ENCODE measurements at places on chromosomes 5 and 9. TPM values are rescaled to one million over a fixed set of nuclear protein-coding genes. Genes with fewer than 3 reads are reported as not detected.

Gene GGTA1
- not detected for total RNA-seq

Gene SNAPC4
- 15.0 TPM for total RNA-seq

Gene ZDHHC11B
- 0.29 TPM for total RNA-seq

Gene SMIM27
- 8.7 TPM for total RNA-seq

Gene ZNF354C
- 3.1 TPM for total RNA-seq

Gene PTGR1
- total RNA-seq: 82.3 TPM

Gene IFNE
- total RNA-seq: not detected

Gene IFNA21
- not detected for total RNA-seq

DNA sequence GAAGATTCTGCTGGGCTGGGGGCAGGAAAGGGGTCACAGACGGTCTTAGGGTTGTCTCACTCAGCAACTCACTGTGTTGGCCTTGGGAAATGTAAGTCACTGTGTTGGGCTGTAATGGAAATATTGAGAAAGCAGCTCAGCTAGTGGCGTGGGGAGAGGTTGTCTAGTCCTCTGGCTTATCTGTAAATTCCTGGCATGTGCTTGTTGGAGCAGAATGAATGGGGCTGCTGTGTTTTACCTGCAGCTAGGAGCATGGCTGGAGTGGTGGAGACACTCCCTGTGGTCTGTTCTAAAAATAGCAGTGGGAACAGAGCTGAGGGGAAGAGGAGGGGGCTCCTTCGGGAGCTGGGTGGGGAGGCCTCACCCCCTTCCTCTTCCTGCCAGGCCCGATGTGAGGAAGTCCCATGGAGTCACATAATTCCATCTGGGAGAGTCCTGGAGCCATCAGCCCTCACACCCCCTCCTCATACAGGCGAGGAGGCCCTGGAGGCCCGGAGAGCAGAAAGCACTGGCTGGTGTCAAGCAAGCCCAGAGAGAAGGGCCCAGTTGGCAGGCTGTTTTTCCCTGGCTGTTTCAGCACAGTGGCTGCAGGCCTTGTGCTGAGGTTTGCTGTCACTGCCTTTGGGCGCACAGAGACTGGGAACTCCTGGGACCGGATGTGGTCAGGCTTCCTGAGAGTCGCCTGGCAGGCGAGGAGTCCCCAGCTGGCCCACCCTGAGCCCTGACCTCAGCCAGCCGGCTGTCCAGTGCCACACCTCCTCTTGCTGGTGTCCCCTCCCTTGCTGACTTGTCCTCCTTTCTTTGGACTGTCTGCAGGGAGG, 84.9 kb downstream of the RGS3 start:
- no peak for DNase-seq

GRCh38 chr5:72412283-72413055, 92.3 kb downstream of the PTCD2 start:
- DNase-seq: no peak

- DNase-seq: no peak
Observed at GRCh38 chr9:16331031-16331430, 539.4 kb downstream of the BNC2 start.

DNA sequence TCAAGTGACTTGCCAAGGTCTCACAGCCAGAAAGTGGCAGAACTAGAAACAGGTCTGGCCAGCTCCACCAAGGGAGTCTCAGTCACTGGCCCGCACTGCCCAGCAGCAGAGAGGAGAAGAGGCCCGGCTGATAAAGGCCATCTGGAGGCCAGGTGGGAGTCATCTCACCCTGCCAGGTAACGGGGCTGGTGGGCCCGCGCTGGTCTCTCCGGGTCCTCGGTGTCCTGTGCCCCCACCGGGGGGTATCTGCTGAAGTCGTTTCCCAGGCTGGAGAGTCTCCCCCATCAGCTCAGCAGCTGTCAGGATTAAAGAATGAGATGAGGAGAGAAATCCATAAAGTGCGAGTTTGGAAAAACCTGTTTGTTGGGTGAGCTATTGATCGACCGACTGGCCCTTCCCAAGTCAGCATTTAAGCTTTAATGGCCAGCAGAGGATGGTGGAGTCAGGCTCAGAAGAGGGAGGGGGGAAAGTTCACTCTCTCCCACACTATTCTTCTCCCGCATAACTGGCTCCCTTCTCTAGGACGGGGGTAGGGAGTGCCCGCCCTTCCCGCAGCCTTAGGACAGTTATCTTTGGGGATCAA, 30.3 kb downstream of the LMX1B start:
- DNase-seq: no peak

DNA sequence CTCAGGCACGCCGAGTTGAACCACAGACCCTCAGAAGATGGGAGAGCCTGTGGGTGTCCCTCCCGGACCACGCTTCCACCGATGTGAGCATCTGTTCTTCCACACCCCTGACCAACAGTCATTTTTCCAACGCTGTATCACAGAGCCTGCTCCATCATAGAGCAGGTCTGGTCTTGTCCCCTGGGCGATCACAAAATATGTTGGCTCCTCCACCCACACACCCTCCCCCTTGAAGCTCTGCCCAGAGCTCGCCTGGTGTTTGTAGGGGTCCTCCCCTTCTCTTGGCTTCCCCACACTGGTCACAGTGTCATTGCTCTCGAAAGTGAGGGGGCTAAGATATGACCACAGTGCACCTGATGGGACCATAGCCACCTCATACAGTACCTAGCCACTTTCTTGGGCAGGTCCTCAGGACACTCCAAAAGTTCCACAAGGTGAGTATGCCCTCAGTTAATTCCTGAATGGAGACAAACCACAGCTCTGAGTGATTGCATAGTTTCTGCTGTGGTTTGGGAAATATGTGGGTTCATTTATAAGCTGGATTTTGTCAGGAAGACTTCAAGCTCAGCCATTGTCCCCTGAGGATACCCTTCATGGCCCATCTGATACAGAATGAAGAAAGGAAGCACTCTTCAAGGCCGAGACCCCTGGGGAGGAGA, 3.5 kb upstream of the ZNF618 start:
- DNase-seq: no peak

DNA sequence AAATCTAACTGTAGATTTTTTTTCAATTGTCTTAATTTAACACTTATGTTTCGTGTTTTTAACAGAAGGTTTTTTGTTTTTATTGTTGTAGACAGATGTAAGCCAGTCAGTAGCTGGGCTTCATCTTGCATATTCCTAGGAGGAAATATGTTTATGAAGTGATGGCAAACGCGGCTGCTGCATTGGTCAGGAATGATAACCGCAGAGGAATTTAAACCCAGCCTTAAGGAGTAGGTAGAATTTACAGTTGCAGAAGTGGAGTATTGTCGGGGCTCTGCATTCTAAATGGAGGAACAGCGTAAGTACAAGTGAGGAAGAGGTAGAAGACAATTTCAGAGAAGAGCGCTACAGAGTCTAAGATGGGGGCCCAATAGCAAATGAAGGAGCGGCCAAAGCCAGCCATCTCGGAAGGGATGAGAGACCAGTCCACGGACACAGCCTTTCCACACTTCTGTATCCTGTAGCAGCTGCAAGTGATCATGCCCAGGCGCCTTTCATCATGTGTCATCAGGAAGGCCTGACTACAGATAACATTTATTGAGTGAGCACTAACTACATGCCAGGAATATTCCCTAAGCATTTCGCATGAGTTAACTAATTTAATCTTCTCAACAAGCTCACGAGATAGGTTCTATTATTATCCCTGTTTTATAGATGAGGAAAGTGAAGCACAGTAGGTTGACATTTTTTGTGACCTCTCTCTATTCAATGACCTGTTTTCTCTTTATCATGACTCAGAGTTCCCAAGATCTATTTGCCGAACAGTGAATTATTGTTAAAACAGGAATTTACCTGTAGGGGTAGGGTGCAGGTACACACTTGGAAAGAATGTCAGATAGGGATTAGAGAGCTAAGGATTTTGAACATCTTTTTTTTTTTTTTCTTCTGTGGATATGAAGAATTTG, 38.1 kb downstream of the CMYA5 start:
- DNase-seq: no peak

DNA sequence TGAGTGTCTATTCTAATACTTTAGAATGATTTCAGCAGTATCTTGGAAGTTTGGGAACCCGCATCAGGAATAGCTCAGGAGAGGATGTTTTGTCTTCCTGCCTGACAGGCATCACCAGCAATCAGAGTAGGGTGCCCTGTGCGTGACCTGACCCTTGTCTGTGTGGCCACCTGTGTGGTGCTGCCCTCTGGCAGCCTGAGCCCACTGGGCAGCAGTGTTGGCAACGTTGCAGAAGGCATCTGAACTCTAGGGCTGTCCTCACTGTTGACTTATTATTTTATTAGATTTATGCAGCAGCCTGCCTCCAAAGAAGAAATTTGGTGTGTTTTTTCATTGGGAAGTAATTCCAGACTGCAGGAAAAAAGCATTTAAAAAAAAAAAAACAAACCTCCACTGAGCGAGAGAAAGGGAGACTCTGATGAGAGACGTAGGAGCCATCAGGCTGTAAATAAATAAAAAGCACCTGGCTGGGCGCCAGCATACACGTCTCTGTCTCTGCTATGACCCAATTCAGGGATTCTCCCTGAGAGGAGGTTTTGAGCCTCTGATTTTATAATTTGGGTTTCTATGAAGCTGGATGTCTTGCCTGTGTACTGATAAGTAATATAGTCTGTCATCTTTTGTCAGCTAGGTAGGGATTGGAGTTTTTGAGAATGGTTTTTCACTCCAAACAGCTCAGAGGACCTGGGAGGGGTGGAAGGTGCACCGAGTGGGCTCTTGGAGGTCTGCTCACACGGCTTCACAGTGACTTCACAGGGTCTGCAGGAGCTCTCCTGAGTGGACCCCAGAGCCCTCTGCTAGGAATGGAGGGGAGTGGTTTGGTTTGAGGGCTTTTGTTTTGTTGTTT, 49.0 kb downstream of the FAM78A start:
- DNase-seq: no peak
